ENCODE measurements at places on chromosomes 5 and 9. TPM values are rescaled to one million over a fixed set of nuclear protein-coding genes. Genes with fewer than 3 reads are reported as not detected.

Gene CCL27
- not detected for total RNA-seq

Gene NR3C1
- 131 TPM for total RNA-seq

GRCh38 chr9:133884907-133885744 lies 107.0 kb downstream of the VAV2 start:
- no peaks in the 10 kb centered on the region for H3K4me1 ChIP-seq
- H3K4me3 ChIP-seq = no peak overlapping the region
- H3K36me3 ChIP-seq = peaks cover 2% of the 10 kb centered on the region

DNA sequence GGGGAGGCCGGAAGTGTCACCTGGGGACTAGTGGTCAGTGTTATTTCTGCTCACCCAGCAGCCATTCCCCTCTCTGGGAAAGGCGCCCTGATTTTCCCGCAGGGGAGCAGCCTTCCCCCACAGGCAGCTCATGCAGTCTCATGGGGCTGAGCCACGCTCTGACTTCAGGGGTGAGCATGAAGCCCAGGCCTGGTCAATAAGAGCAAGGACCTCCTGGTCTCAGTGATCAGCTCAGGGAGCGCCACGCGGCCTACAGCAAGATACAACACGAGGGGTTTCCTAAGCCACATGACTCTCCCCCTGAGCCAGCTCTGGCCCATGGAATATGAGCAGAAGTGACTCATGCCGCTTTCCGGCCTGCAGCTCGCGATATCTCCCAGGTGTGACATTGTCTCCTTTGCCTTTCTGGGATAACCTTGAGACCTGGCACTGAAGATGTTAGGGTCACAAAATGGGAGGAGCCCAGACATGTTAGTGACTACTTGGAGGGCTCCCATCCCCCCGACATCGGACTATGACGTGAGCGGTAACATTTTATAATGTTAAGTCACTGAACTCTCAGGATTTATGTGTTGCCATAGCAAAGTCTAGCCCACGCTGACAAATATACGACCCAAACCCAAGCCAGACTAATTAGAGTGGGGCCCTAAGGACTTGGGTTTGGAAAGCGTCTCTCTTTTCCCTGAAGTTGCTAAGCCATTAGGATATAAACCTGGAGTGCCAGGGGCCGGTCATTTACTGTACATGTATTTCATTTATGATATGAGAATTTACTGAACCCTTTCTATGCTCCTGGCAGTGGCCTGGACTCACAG lies 46.5 kb upstream of the GFPT2 start:
- H3K4me3 ChIP-seq = no peak overlapping the region
- no peaks in the 10 kb centered on the region for H3K4me1 ChIP-seq
- peaks cover 3% of the 10 kb centered on the region for H3K27me3 ChIP-seq
- no peak for DNase-seq
- H3K27ac ChIP-seq = no peak overlapping the region
- H3K36me3 ChIP-seq = no peaks in the 10 kb centered on the region

DNA sequence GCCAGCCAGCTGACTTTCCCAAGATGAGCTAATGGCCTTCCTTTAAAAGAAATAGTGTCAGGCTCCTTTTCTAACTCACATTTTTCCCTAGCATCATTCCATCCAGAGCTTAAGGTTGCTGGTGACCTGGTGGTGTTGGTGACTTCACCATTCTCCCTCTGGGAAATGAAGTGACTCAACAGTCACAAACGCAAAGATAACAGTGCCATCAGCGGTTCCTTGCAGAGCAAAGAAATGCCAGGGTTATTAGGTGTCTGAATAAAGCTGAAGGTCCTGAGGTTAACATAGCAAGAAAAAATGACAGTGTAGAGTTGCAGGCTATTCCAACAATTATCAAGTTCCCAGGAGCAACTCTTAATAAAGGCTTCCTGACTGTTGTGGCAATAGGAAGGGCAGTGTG lies 111.8 kb upstream of the SLC44A1 start:
- H3K4me1 ChIP-seq = peaks cover 46% of the 10 kb centered on the region
- no peak overlapping the region for H3K27ac ChIP-seq
- H3K4me3 ChIP-seq = no peak overlapping the region
- no peak for DNase-seq
- H3K36me3 ChIP-seq = no peaks in the 10 kb centered on the region
- no peaks in the 10 kb centered on the region for H3K27me3 ChIP-seq

DNA sequence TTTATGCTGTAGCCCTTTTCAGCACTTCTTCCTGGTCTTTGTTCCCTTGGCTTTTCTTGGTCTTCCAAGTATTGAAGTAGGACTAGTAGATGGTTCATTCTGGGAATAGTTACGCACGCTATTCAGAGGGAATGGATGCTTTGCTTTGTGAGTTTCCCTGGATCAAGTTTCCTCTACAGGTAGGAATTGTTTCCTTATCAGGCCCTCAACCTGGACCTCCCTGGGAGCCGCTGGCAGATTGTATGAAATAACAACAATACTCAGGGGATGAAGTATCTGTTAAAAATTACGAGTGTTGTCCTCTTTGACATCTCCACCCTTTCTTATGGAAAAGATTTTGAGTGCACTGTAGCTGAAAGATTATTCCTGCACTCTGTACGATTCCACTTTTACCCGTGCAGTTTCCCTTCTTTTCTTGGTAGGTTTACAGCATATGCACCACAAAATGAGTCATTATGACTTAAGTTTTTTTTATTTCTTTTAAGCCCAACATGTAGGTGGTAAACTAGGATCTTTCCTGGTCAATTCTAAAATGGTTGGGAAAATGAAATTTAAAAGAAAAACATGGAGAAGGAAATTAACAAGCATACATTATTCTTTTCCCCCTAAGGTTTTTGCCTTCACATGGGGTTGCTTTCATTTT lies 57.9 kb downstream of the ARHGAP26 start:
- H3K4me3 ChIP-seq = no peak overlapping the region
- H3K36me3 ChIP-seq = no peaks in the 10 kb centered on the region
